BE2C (cell line): ENCODE measurements at places on chromosomes 3 and 15.

- DNase-seq, result no peak
These were observed 108.6 kb upstream of the AADACL2 start for GRCh38 chr3:151625086-151625485.

- DNase-seq, result no peak
These were observed 64.2 kb downstream of the MYO5A start for GRCh38 chr15:52464478-52464877.

DNA sequence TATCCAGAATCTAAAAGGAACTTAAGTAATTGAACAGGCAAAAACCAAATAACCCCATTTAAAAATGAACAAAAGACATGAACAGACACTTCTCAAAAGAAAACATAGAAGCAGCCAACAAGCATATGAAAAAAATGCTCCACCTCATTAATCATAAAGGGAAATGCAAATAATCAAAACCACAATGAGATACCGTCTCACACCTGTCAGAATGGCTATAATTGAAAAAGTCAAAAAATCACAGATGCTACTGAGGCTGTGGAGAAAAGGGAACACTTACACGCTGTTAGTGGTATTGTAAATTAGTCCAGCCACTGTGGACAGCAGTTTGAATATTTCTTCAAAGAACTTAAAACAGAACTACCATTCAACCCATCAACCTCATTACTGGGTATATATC lies 220.7 kb downstream of the MEX3B start:
- DNase-seq, result no peak

DNA sequence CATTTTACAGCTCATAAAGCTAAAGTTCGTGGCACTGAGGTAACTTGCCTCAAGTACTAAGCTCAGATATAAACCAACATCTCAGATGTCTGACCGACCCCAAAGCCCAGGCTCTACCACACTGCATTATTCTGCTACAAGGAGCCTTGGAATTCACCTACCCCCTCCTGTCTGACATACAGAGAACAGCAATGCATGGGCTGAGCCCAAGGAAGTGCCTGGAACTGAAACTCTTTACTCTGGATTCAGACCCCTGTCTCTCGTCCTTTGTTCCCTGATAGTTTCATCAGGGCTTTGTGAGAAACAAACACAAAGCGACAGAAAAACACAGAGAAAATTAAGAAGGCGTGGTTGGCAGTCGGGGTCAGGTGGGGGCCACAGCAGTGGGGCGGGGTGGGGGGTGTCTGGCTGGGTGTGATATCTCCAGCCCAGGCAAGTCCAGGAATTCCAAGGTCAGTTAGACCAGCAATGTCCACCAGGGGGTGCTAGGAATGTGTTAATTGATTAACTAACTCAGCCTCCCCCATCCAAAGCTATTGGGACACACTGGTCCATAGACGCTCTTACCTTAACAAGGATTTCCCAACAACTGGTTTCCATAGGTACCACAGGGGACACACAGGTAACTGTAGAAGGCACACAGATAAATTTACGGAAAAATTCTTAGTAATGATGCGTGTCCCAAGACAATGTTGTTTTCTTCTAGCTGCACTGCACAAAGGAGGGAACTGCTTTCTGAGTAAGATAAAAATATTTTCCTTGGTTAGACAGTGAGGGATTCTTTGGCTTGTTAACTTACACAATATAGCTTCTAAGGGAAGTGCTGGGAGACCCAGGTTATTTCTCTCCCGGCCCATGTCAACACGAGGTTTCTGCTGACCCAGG lies 18.8 kb upstream of the SSUH2 start:
- peak; percentile 49 for DNase-seq

DNA sequence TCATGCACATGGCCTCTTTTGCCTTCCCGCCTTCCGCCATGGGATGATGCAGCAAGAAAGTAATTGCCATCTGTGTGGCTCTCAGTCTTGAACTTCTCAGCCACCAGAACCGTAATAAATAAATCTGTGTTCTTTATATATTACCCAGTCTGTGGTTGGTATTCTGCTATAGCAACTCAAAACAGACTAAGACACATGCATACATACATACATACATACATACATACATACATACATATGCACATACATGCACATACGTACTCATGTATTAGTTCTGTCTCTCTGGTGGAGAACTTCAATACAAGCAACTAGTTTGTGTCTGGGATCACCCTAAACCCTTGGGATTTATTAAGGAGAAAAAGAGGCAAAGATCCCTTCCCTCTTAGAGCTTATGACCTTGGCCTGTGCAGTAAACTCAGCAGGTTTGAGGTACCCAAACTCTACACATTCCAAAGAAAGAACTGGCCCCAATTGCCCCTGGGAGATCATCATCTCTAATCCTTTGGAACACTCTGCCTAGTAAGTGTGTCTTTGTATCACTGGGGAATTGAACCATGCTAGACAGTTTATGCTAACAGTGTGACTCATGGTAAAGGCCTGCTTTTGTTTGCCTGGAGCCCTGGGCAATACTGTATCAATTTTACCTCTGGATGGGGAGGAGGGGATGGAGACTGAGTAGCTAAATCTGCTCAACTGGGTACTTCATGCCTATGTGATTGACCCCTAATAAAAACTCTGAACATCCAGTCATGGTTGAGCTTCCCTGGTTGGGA lies 115.6 kb upstream of the LMCD1 start:
- DNase-seq, result no peak

- no peak for DNase-seq
These were observed 21.6 kb downstream of the ANAPC13 start for GRCh38 chr3:134464064-134464688.

- no peak for DNase-seq
These were observed 32.2 kb downstream of the CFAP20DC start for GRCh38 chr3:59017617-59017984.

DNA sequence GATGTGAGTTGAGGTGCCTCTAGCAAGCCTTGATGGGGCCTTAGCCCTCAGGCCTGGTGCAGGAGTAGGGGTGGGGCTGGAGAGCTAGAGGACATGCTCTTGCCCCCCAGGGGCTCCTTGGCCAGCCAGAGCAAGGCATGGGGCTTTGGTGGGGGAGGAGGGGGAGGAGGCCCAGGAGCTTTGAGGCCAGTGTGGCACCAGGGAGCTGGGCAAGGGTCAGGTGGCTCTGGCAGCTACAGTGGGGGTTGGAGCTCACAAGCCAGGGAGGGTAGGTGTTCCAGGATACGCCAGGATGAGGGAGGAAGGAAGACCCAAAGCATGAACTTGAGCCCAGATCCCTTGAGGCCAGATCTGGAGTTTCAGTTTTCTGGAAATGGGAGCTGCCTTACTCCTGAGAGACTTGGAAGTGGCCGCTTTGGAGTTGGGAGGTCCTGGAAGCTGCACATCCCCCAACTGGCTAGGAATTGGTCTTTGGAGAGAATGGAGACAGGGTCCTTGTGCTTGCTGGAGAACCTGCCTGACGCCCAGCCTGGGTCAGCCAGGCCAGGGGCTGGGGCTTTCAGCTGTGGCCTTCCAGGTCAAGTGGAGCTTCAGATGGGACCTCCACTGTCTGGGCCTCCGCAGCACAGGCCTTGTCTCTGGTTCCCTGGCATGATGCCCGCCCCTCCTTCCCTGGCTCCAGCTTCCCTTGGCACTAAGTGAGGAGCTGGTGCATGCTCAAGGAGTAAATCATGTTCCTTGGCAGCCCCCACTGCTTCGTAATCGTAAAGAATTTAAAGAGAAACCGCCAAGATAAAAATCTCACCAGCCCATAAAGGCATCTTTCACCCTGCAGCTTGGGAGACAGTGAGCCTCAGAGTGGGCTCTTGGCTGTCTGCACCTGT lies 8.7 kb downstream of the SEMA3F start:
- no peak for DNase-seq

- DNase-seq, result no peak
These were observed 78.2 kb downstream of the LINGO1 start for GRCh38 chr15:77554306-77555080.

DNA sequence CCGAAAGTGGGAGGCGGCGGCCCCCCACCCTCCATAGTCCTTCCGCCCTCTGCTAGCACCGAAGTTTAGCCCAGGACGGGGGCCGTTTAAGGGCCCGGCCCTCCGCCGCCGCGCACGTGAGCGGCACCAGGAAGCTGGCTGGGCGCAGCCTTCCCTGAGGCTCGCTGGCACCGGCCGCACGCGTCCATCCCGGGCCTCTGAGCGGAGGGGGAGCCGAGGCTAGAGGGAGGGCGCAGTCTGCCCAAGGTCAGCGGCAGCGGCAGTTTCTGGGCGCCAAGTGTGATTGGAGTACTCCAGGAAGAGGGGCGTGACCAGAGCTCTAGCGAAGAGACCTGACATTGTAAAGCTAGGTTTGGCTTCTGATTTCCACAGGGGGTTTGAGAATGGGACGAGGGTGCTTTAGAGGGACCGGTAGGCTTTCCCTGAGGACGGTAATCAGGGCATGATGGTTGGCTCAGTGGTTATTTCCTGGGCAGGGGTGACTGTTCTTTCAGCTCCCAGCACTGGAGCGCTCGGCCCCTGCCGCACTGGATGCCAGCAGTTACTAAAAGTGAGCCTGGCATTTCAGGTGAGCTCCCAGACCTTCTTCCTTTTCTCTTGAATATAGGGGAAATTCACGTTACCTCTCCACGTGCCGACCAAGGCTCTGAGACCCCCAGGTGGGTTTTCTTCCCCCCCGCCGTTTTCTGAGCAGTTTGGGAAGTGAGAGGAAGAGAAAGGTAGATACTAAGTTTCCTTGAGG lies 853 bp downstream of the TEX264 start:
- peak; percentile 24 for DNase-seq

DNA sequence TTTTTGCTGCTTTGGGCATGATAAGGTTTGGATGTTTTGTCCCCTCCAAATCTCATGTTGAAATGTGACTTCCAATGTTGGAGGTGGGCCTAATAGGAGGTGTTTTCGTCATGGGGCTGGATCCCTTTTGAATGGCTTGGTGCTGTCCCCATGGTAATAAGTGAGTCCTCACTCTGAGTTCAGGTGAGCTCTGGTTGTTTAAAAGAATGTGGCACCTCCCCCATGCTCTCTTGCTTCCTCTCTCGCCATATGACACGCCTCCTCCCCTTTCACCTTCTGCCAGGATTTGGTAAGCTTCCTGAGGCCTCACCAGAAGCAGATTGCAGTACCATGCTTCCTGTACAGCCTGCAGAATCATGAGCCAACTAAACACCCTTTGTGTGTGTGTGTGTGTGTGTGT lies 255.5 kb downstream of the EPHB1 start:
- no peak for DNase-seq

DNA sequence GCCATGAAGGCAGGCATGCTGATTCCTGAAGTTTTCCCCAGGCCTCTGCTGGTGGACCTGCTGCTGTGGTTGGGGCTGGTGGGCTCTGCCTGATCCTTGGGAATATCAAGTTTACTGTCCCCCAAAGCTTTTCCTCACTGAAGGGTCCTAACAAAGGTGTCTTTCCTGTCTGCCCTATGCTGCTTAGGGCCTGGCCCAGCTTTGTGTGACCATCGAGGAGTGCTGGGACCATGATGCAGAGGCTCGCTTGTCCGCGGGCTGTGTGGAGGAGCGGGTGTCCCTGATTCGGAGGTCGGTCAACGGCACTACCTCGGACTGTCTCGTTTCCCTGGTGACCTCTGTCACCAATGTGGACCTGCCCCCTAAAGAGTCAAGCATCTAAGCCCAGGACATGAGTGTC lies 13.2 kb upstream of the EXOG start:
- no peak for DNase-seq

- no peak for DNase-seq
These were observed 25.8 kb downstream of the TERC start for GRCh38 chr3:169739067-169739466.

- DNase-seq, result no peak
These were observed 96.5 kb downstream of the TGFBR2 start for GRCh38 chr3:30702828-30703397.

DNA sequence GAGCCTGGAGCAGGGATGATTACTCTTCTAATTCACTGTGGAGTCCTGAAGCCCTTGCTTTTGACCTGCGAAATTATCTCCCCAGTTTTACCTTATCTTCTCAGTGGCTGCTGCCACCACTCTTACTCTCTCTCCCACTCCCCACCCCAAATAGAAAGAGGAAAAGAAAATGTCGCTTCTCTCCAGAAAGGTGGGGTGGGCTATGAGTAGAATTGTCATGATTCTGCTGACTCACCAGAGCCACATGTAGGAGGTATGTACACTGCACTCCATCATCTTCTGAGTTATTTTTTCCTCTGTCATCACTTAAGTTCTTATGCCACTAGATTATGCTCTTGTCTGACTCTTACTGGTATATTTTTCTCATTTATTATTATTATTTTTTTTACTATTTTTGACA lies 43.9 kb upstream of the TMEM158 start:
- no peak for DNase-seq

DNA sequence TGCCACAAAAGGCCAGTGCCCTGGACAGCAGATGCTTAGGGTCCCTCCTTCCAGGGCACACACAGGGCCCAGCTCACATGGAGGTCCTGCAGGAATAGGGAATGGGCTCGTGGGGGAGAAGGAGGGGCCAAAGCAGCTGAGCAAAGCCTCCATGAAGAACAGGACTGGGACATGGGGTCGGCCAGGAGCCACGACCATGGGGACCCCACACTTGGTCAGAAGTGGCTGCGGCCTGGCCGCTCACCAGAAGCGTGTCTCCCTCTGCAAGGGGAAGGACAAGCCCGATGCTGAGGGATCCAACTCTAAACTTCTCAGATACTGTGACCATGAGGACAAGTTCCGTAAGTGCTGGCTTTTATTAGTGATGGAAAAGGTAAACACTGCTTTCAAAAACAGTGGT lies 15.3 kb downstream of the RBPMS2 start:
- DNase-seq, result no peak

GRCh38 chr3:42061025-42061712 lies 30.0 kb upstream of the TRAK1 start:
- no peak for DNase-seq

DNA sequence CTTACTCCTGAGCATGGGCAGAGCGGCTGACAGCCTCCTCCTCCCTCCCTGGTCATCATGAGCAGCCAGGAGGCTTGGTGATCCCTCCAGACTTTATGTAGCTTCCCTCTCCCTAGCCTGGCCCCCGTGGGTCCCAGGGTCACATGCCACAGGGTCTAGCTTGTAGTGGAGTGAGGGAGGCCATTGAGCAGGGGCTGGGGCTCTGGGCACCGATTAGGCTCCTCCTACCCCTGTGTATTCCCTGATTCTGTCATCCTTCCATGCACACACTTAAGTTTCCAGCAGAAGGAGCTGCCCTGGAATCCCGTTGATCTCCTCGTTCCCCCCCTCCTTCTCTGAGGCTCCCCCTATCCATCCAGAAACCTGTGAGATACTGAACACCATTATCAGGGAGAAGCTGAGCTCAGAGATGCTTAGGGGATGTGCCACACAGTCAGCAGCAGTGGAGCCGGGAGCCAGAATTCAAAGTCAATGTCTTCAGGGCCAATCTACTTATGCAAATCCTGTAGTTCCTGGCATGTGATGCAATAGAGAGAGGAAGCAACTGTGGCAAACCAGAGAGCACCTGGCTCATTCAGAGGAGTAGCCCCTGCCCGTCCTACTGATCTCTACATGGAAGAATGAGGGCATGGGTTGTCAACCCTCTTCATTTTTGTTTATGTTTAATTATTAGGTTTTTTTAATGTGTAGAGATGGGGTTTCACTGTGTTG lies 17.2 kb downstream of the CCDC33 start:
- no peak for DNase-seq

DNA sequence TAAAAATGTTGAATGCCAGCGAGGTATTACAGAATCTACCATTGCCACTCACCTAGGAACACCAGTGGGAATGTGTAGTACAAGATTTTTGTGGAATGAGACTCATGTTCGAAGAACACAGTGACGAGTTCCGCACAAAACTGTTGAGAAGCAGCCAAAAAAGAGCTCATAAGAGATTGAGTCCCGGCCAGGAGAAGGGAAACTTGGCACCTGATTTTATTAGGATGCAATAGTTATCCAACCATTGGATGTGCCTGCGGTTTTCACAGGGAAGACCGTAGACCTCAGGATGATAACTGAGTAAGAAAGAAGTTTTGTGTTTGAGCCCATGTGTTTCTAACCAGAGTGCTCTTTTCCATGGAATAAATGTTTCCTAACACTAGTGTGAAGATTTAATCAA lies 88.9 kb downstream of the PTPRG start:
- no peak for DNase-seq
